Activated CD4-positive, alpha-beta memory T cell treated with anti-CD3 and anti-CD28 coated beads, Interleukin-2, amount 10 ng/mL, durations not matched to agents 7 days and 5 days (primary cell): ENCODE measurements at places on chromosomes 5 and 9. TPM values are rescaled to one million over a fixed set of nuclear protein-coding genes. Genes with fewer than 3 reads are reported as not detected.

- DNase-seq, result no peak
- H3K27ac ChIP-seq, result no peak overlapping the region
- H3K27me3 ChIP-seq, result no peaks in the 10 kb centered on the region
- H3K4me1 ChIP-seq, result peaks cover 35% of the 10 kb centered on the region
Measured at GRCh38 chr5:81819556-81820317, 68.8 kb upstream of the SSBP2 start.

- H3K27ac ChIP-seq, result no peak overlapping the region
- DNase-seq, result no peak
- H3K4me3 ChIP-seq, result no peak overlapping the region
Measured at GRCh38 chr5:128979761-128980160, 14.5 kb downstream of the SLC27A6 start.

Gene NUTM2G
- total RNA-seq, result not detected

Gene GRM6
- not detected for total RNA-seq

Gene HSPA9
- total RNA-seq, result 217 TPM

Gene TAF1L
- total RNA-seq, result not detected

Gene C9orf153
- not detected for total RNA-seq

Gene GCNT4
- 1.6 TPM for total RNA-seq

Gene C5orf52
- total RNA-seq, result not detected

Gene ZNF618
- total RNA-seq, result 0.15 TPM
